ENCODE measurements at places on chromosomes 11 and 22. TPM values are rescaled to one million over a fixed set of nuclear protein-coding genes. Genes with fewer than 3 reads are reported as not detected.
A peak's percentile ranks its signal among the peaks of the same experiment; 100 is the strongest.

The RHOD gene
- 6.1 TPM for total RNA-seq

DNA sequence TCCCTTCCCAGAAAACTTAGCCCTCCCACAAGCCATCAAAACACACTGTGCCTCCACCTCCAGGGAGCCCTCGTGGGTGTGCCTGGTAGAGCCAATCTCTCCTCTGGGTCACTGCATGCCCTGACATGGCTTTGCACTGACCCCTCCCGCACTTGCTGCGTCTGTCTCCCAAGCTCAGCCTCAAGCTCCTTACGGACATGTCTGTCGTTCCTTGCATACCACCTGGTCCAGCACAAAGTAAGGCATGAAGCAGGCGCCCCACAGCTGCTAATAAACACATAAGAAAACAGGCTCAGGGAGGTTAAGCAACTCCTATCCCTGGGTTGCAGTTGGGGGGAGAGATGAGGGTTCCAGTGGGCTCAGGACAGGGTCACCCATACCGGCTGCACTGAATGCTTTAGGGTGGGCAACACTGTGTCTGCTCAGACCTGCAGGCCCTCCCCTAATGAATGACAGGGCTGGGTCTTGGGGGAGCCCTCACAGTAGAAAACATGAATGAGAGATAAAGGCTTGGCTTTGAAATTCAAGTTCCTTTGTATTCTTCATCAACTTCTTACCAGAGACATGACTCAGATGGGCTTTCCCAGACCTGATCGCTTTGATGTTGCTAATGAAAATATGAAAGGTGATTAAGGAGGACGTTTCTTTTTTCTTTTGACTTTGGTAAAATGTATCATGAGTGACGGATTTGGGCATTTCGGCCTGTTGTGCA lies 38.0 kb downstream of the PHF21B start:
- no peak for DNase-seq

DNA sequence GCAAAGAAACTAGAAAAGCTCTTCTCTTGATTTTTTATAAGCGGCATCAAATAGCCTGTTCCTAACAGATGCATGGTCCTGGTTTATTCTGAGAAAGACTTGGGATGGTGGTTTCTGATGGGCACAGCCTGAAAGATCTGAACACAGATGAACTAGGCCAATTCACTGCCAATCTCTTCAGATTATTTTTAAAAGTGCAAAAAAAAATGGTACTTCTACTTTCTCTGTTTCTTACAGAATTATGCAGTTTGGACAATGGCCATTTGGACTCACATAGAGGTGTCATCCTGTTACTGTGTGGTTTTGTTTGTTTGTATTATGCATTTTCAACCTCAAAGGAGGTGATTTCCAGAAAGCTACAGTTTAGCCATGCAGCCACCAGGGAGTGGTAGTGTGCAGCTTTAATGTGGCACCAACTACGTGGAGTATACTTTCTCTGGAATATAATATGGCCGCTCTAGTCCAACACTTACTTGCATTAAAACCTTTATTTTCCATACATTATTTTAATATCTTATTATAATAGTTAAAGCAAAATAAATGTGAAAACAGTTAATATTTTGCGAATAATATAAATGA lies 469.8 kb upstream of the KIRREL3 start:
- no peak for DNase-seq

DNA sequence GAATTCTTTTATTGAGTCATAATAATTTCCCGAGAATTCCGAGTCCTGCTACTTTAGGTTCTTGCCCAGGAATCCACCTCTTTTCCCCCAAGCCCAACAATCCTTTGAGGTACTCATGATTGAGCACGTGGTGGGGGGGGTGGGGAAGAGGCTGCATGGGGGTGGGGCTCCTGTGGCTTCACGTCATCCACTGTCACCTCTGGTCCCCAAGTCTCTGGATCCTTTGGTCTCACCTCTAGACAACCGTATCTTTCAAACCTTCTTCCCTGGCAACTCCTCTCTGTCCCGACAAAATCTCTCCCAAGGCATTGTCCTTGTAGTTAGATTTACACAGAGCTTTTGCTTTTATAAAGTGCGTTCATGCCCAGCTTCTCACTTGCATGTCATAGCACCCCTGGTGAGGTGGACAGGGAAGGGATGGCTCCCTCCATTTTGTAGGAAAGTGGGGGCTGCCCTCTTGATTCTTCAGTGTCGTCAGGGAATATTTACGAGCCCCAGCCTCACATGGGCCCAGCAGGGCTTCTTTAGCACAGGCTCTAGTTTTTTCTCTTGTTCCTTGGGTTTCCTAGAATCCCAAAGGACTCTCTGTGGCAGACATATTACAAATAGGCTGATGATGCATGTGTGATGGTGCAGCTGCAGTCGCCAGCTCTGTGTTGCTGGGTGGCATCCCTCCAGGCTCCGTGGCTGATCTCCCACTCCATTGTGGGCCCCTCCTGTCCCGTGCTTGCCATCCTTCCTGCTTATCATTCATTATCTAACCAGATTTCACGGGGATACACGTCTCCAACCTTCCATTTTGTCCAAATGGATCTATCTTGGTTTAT lies 8.4 kb downstream of the UCP3 start:
- no peak for DNase-seq

DNA sequence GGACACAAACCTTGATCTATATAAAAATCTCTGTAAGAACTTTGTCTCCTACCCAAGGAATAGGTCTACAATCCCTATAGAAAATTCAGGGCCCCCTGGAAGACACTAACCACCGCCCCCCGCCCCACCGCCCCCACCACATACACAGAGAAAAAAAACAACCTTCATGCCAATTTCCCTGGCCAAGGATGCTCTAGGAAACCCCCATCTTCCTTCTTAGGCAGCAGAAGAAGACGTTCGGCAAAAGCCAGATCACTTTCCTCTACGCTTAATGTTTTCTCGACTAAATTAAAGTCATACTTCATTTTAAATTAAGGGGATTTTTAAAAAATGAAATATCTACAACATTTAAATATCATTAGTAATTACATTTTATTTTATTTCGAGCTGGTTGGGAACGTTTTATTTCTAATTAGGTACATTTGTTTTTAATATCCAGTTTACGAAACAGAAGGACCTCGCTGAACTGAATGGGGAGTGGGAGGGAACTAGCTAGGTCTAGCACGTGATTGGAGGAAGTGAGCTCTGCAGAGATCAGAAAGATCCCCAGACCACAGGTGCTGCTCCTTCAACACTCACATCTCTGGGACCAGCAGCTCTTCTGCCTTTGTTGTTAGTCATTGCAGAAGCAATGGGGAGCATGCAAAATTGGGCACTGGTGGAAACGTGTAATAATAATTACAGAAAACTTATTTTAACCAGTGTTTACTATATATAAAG lies 472.3 kb downstream of the MN1 start:
- DNase-seq: no peak

The CDHR5 gene
- 92.1 TPM for total RNA-seq

DNA sequence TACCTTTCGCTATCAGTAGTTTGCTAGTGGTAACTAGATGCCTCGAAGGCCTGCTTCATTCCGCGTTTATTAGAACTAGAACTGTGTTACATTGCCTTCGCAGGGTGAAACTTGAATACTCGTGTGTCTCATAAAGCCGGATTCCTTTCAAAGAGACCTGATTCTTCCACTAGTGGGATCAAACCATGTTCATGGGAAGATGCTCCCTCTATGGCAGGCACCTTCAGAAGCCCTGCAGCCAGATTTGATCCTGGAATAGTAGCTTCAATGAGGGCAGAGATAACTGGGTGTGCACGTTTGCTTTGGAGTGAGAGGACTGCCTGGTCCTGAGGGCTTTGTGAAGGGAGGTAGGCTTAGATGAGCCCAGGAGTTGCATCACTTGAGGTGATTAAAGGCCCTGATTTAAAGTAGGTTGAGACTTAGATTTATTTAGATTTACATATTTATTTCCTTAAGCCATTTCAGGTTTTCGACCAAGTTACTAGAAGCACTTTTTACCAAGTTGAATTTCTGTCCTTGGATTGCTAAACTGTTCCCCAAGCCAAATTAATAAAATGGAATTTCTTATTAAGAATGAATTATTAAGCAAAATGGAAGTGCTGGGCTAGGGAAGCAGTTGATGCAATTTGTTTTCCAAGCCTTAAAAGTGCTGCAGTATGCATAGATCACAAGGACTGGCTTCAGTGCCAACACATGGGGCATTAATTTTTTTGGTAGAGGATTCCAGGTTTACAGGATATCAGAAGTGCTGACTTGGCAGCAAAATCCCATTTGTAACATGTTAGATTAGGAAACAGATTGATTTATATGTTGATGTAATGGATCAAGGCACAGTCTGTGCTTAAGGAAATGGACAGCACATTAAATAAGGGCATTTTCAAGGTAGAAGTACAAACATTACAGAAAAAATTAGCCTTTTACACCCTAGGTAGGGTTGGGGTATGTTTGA lies 32.9 kb downstream of the APLP2 start:
- DNase-seq: no peak

The OR5D16 gene
- not detected for total RNA-seq

- DNase-seq: peak; percentile 80
Observed at GRCh38 chr11:130827451-130828377, 88.6 kb downstream of the SNX19 start.

- DNase-seq: peak; percentile 62
Observed at GRCh38 chr22:19713650-19714311, 522 bp upstream of the SEPTIN5 start.

The DNAJB13 gene
- total RNA-seq: not detected

DNA sequence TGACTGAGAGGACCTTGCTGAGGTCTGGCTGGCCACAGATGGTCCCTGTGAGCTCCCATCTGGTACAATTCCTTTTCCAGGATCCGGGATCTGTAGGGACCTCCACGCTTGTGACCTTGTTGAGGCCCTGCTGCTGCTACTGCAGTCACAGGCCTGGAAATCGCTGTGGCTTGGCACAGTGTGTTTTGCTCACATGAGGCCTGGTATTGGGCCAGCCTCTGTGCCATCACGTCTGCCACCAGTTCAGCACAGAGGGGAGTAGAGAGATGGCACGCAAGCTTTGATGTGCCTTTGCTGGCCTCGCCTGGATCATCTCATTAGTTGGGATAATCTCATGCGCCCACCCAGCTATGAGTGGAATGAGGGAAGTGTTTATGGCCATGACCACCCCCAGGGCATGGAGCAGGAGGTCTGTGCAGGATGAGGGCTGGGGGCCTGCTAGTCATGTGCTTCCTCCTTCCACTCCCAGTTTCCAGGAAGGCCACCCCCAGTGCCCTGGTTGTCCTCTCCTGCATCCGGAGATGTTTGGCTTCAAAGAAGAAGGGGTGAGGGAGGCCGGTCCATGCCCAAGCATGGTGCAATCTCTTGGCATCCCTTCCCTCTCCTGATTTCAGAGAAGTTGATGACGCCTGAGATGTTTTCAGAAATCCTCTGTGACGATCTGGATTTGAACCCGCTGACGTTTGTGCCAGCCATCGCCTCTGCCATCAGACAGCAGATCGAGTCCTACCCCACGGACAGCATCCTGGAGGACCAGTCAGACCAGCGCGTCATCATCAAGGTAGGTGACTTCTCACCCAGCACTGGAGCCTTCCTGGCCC lies 22.4 kb downstream of the DERL3 start:
- no peak for DNase-seq

- DNase-seq: no peak
Observed at GRCh38 chr11:130911306-130911705, 5.0 kb downstream of the SNX19 start.

The CYTH4 gene
- 8.4 TPM for total RNA-seq

The YAP1 gene
- total RNA-seq: 400 TPM

DNA sequence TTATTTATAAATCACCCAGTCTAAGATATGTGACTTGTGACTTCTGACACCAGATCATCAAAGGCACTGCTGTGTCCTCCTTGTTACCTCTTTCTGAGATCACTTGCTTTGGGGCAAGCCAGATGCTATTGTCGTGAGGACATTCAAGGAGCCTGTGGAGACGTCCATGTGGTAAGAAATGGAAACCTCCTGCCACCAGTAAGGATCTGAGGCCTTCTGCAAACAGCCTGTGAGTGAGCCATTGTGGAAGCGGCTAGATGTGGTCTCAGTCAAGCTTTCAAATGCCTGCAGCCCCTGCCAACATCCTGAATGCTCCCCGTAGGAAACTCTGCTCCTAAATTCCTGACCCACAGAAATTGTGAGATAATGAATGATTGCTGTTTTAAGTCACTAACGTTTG lies 11.7 kb upstream of the RDX start:
- no peak for DNase-seq

The BAD gene
- total RNA-seq: 70.1 TPM

The FREY1 gene
- total RNA-seq: not detected

DNA sequence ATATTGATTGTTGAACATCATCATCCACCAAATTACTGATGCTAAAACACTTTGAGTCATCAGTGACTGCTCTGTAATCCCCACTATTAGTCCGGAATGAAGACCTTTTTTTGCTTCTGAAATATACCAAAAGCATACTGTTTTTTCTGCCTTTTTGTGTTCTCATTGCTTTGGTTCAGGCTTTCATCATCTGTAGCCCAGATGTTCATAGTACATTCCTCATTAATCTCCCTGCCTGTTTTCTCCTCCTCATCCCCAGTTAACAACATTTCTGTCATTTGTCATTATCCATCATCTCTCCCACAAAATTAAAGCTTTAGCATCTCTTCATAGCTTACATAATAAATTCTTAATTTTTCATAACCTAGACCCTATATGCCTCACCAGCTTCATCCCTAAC lies 9.2 kb downstream of the CEP57 start:
- DNase-seq: no peak

DNA sequence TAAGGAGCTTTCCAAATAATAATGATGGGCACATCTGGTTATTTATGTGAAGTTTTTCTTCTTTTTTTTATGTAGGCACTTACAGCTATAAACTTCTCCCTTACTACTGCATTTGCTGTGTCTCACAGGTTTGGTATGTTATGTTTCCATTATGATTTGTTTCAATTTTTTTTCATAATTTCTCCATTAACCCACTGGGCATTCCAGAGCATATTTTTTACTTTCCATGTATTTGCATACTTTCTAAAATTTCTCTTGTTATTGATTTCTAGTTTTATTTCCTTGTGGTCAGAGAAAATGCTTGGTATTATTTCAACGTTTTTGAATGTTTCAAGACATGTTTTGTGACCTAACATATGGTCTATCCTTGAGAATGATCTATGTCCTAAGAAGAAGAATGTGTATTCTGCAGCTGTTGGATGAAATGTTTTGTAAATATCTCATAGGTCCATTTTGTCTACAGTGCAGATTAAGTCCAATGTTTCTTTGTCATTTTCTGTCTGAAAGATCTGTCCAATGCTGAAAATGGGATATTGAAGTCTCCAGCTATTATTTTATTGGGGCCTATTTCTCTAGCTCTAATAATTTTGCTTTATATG lies 362.1 kb downstream of the DDX10 start:
- no peak for DNase-seq

GRCh38 chr11:72267956-72268617 lies 24.1 kb upstream of the PHOX2A start:
- DNase-seq: no peak

The BRSK2 gene
- 1.8 TPM for total RNA-seq

- DNase-seq: no peak
Observed at GRCh38 chr11:16750417-16750816, 12.0 kb downstream of the C11orf58 start.

DNA sequence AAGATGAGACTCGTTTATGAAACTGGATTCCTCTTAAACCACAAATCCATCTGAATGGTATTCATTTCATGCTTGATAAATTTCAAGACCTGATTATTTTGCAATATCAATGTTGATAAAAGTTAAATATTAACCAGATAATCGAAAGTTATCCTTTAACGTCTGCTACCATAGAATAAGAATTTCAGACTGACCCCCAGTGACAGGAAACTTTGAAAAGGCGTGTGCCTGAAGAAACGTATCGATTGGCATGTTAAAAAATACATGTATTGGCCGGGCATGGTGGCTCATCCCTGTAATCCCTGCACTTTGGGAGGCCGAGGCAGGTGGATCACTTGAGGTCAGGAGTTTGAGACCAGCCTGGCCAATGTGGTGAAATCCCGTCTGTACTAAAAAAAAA lies 13.9 kb downstream of the SCGB1A1 start:
- no peak for DNase-seq

The LGR4 gene
- 236 TPM for total RNA-seq
